ENCODE measurements at places on chromosomes 2 and 18. TPM values are rescaled to one million over a fixed set of nuclear protein-coding genes. Genes with fewer than 3 reads are reported as not detected.

- DNase-seq, result no peak
These were observed 5.6 kb upstream of the DNMT3A start for GRCh38 chr2:25347205-25347815.

DNA sequence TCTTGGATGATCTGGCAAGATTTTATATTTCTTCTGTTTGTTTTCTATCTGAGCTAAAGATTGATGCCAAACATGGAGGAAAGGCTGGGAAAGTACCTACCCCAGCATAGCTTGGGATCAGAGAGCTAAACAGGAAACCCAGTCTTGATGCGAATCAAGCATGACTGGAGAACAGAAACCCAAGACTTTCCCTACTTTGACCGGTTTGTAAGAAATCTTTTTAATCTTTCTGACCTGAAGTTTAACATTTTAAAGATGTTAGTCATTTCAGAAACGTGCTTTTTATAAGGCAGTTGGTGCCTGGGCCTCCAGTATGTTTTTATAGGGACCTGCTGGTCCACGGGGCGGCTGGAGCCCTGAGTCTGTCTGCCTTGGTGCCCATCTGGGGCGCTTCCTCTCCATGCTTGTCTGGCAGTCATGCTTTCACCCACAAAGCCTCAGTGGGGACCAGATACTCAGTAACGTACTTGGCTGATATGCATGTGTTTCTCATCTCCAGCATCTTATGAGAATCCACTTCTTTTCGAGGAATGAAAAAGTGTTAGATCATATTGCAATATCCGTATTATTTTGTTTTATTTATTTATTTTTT is 266.5 kb downstream of the PTGR3 start:
- no peak for DNase-seq

DNA sequence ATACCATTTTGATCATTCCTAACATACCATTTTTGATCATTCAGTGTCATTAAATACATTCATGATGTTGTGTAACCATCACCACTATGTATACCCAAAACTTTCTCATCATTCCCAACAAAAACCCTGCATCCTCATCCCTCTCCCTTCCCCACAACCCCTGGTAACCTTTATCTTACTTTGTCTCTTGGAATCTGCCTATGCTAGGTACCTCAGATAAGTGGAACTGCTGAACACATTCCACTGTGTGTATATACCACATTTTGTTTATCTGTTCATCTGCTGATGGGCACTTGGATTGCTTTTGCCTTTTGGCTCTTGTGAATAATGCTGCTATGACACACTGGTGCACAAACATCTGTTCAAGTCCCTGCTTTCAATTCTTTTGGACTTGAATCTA is 83.8 kb upstream of the TFCP2L1 start:
- no peak for DNase-seq

DNA sequence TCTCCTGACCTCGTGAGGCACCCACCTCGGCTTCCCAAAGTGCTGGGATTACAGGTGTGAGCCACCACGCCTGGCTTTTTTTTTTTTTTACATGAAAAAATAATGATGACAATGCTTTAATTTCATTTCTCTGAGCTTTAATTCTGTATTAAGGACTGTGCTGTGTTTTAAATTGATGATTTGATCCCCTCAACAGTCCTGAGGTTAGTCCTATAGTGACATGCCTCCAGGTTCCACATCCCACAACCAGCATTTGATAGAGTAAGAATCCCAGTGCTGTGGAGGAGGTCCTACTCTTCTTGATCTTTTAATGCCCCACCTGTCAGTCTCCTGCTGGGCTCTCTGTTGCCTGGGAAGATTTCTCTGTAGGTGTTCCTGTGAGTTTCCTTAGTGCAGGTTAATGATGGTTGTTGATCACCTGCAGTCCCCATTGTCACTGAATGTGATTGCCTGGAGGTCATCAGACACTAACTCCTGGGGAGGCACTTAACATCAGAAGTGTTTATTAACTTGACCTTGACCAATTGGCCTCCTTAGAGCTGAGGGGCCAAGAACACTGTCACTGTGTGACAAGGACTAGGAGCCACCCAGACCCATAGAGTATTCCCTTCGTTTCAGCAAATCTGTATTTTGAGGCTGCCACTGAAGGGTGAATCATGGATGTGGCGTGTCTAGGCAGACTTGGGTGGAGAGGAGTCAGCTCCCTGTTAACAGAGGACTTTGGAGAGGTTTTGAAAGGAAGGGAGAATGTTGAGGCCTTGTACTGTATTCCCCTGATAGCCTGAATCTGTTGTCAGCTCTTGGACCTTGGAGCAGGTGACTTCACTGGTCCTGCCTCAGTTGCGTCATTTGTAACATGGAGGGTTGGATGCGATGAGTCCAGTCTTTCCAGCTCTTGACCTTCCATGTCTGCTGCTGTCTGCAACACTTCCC is 11.5 kb downstream of the ASAP2 start:
- DNase-seq, result peak; percentile 10

DNA sequence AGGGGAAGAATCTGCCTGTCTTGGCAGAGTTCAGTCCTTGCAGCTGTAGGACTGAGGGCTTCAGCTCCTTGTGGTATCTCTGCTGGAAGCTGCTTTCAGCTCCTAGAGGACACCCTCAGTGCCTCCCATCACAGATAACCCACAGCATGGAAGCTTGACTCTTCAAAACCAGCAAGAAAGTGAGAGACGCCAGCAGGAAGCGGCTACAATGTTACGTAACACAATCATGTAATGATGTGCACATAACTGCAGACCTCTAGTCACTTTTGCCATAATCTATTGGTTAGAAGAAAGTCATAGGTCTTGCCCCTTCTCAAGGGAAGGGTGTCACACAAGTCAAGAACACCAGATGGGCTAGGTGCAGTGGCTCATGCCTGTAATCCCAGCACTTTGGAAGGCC is 69.1 kb upstream of the AFF3 start:
- DNase-seq, result peak; percentile 39

DNA sequence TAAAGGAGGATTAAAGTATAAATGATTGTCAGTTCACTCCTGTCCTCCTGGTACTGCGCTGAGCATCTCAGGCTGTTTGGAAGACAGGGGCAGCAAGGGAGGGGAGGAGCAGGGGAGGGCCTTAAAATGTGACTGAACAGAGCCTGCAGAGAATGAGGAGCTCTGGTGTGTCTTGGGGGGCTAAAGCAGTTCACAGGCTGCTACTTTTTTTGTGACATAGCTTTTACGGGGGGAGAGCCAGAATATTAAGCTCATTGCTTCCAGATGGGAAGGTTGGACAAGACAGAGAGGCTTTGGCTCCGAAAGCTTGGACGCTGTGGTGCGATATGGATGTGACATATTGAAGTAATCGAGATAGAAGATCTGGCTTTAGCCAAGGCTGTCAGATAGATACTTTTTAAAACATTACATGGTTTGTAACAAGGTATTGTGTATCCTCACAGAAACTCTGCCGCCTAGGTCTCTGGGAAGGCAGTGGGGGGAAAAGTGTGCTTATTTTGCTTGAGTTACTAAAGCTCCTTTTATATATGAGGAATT is 40.5 kb downstream of the RDH14 start:
- no peak for DNase-seq

The SEC11C gene
- total RNA-seq, result 19.5 TPM

The FSIP2 gene
- total RNA-seq, result 0.10 TPM

The ACMSD gene
- not detected for total RNA-seq

The RGPD3 gene
- total RNA-seq, result 0.20 TPM
